ENCODE measurements at places on chromosomes 3 and 15. TPM values are rescaled to one million over a fixed set of nuclear protein-coding genes. Genes with fewer than 3 reads are reported as not detected.

DNA sequence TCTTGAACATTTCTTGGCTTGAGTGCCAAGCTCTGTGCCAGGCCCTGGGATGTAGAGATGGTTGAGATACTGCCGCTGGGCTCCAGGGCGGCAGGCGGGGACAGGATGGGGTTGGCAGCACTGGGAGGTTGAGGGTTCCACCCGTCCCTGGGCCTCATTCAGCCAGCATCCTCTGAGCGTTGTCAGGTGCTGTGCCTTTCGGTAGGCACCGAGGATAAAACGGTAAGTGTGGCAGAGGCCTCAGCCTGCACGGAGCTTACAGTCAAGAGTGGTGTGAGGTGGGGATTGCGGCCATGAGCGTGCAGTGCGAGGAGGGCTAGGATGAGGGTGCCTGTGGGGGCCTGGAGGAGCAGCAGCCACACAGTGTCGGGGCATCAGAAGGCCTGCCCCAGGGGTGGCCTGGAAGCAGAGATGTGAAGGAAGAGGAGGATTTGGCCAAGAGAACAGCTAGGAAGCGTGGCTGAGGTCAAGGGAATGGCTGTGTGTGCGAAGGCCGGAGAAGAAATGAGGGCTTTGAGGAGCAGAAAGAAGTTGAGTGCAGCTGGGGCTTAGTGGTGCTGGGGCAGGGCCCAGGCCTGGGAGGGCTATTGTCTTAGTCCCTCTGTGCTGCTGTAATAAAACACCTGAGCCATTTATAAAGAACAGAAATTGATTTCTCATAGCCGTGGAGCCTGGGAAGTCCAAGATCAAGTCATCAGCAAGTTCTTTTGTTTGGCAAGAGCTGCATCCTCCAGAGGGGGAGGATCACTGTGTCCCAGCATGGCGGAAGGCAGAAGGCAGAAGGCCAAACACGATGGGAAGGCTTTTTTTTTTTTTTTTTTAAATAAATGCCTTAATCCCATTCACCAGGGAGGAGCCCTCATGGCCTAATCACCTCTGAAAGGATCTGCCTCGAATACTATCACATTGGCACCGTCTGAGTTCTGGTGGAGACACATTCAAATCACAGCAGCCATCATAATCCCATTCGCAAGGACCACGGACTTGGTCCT is 22.7 kb downstream of the CORO2B start:
- no peaks in the 10 kb centered on the region for H3K4me1 ChIP-seq
- no peak overlapping the region for H3K4me3 ChIP-seq

GRCh38 chr15:50881121-50882048 is 27.1 kb upstream of the AP4E1 start:
- H3K4me3 ChIP-seq: no peak overlapping the region
- DNase-seq: no peak
- H3K27me3 ChIP-seq: no peaks in the 10 kb centered on the region
- H3K27ac ChIP-seq: peak overlapping the region; percentile 19

- H3K36me3 ChIP-seq: no peaks in the 10 kb centered on the region
- no peak for DNase-seq
- H3K4me1 ChIP-seq: no peaks in the 10 kb centered on the region
- H3K4me3 ChIP-seq: no peak overlapping the region
- no peak overlapping the region for H3K27ac ChIP-seq
Observed at GRCh38 chr3:8253201-8253600, 248.4 kb upstream of the LMCD1 start.

GRCh38 chr15:66714543-66714981 is 12.5 kb downstream of the SMAD6 start:
- H3K36me3 ChIP-seq: no peaks in the 10 kb centered on the region
- peaks cover 30% of the 10 kb centered on the region for H3K4me1 ChIP-seq
- H3K4me3 ChIP-seq: no peak overlapping the region
- no peaks in the 10 kb centered on the region for H3K27me3 ChIP-seq

DNA sequence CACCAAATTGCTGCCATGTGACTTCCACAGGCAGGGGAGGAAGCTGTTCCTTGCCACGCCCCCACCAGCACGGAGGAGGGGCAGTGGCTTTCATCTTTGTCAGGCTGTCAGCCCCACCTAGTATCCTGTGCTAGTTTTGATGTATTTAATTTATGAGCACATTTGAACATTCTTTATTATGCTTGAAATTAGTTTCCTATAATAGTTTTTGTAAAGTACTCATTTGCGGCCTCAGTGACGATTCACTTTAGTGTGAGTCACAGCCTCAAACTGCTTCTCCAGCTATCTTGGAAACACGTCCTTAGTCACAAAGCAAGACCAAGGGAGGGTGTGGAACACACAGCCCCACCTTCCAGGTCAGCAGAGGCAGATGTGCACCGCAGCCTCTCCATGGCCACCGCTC is 239.9 kb upstream of the ATP10A start:
- no peaks in the 10 kb centered on the region for H3K36me3 ChIP-seq
- H3K27me3 ChIP-seq: no peaks in the 10 kb centered on the region
- H3K4me3 ChIP-seq: no peak overlapping the region
- DNase-seq: no peak

DNA sequence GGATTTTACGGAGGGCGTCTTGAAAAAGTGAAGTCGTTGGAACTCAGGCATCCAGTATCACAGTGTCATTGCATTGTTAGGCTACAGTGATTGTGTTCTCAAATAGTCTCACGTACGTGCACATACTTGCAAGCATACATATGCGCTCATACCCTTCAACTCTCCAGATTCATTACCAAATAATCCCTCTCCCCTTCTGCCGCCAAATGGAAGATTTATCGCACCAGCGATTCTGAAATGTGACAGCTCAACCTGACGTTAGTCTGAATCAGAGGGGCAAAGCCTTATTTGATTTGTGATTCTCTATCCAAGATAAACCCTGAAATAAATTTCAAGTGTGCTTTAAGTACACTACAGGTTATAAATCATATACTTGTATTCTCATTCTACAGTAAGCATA is 119.4 kb downstream of the GADL1 start:
- H3K4me3 ChIP-seq: no peak overlapping the region
- H3K4me1 ChIP-seq: no peaks in the 10 kb centered on the region
- H3K36me3 ChIP-seq: no peaks in the 10 kb centered on the region
- no peak overlapping the region for H3K27ac ChIP-seq
- no peak for DNase-seq

- H3K36me3 ChIP-seq: no peaks in the 10 kb centered on the region
- DNase-seq: no peak
- H3K4me3 ChIP-seq: no peak overlapping the region
- no peaks in the 10 kb centered on the region for H3K27me3 ChIP-seq
- H3K4me1 ChIP-seq: no peaks in the 10 kb centered on the region
Observed at GRCh38 chr15:49185473-49185872, 15.4 kb downstream of the GALK2 start.

GRCh38 chr15:80856400-80856799 is 77.2 kb downstream of the CEMIP start:
- no peaks in the 10 kb centered on the region for H3K36me3 ChIP-seq
- H3K27ac ChIP-seq: no peak overlapping the region
- H3K4me1 ChIP-seq: no peaks in the 10 kb centered on the region

- H3K27ac ChIP-seq: peak overlapping the region; percentile 28
- peaks cover 4% of the 10 kb centered on the region for H3K4me1 ChIP-seq
- no peaks in the 10 kb centered on the region for H3K27me3 ChIP-seq
Observed at GRCh38 chr3:52532838-52533622, 627 bp downstream of the NT5DC2 start.

DNA sequence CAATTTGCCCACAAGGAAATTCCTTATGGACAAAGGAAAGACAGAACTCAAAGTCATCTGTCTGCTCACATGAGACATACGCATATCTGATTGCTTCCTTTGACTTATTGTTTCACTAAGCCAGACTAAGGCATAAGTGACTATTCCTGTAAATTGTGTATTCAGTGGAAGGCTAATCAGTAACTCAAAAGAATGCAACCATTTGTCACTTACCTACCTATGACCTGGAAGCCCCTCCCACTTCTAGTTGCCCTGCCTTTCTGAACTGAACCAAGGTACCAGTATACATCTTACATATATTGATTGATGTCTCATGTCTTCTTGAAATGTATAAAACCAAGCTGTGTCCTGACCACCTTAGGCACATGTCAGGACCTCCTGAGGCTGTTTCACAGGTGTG is 53.5 kb upstream of the PROK2 start:
- no peak overlapping the region for H3K27ac ChIP-seq
- no peak for DNase-seq
- H3K27me3 ChIP-seq: no peaks in the 10 kb centered on the region
- no peaks in the 10 kb centered on the region for H3K36me3 ChIP-seq

DNA sequence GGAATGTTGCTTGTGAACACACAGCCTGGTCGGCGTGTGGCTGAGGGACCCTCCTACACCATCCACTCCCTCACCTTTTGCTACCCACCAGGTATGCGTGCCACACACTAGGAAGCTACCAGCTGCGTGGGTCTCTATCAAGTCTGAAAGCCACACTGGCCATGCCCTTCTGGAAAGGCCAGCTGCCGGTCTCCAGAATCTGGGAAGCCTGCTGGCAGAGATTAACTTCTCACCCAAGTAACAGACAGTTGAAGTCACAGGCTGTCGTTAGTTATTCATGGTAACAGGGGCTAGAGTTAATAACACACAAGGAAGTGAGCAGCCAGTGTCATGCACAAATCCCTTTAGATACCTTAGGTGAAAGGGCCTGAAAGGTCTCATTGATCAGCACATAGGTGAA is 48.1 kb downstream of the SUSD5 start:
- no peak overlapping the region for H3K27ac ChIP-seq
- H3K27me3 ChIP-seq: no peaks in the 10 kb centered on the region
- no peaks in the 10 kb centered on the region for H3K4me1 ChIP-seq
- no peaks in the 10 kb centered on the region for H3K36me3 ChIP-seq
- no peak for DNase-seq
- no peak overlapping the region for H3K4me3 ChIP-seq

DNA sequence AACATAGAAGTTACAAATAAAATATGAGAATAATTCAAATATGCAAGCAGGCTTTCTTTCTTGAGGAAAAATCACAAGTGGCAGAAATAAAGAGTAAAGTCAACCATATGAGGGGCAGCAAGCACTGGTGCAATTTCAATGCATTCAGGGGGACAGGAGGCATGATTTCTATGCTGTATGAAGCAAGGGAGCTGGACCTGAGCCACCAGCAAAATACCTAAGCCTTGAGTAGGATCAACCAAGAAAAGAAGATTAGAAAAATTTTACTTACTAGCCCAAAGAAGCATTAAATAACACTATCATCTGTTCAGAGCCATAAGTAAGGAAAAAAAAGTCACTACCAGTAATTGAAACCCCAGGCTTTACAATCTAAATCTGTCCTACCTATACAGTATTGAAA is 6.3 kb downstream of the ADGRG7 start:
- no peaks in the 10 kb centered on the region for H3K36me3 ChIP-seq
- no peak overlapping the region for H3K4me3 ChIP-seq
- DNase-seq: no peak
- H3K27ac ChIP-seq: no peak overlapping the region
- H3K27me3 ChIP-seq: no peaks in the 10 kb centered on the region

DNA sequence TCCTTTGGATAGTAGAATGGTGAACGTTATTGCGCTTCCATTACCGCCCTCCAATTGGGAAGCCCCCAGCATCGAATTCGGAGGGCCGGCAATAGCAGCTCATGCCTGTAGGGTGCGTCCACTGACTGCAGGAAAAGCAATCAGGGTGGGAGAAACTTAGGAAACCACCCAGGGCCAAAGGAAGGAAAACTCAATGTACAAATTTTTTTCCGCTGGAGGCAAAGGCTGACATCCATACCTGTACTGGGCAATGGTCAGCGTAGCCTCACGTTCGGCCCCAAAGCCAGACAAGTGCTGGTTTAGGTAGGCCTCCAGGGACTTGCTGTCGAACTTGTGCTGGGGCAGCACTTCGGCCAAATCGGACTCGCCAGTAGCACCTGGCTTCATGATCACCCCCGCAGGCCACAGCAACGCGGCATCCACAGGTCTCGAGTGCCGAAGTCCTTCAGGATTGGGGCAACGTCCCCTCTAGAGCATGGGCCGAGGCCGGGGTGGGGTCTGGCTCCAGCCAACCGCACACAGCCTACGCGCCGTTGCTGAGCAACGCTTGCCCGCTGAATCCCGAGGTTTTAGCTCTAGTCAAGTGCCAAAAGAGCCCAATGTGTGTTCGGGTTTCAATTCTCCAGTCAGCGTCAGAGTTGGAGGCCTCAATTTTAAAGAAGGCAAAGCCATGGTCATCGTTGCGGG is at the start of gene ACAD11:
TSS of gene ACAD11 (minus strand) at position 445 of the 687 bp plus-strand sequence. CDS start at position 387, 58 bp downstream.
- H3K36me3 ChIP-seq: no peaks in the 10 kb centered on the region
- no peaks in the 10 kb centered on the region for H3K27me3 ChIP-seq
- H3K27ac ChIP-seq: peak within 1 kb of the TSS; percentile 90
- peak within 1 kb of the TSS; percentile 66 for H3K4me3 ChIP-seq
- DNase-seq: peak; percentile 77

- no peaks in the 10 kb centered on the region for H3K27me3 ChIP-seq
- DNase-seq: no peak
- no peak overlapping the region for H3K4me3 ChIP-seq
- H3K27ac ChIP-seq: no peak overlapping the region
Observed at GRCh38 chr3:126777366-126777765, 73.3 kb downstream of the CHCHD6 start.

DNA sequence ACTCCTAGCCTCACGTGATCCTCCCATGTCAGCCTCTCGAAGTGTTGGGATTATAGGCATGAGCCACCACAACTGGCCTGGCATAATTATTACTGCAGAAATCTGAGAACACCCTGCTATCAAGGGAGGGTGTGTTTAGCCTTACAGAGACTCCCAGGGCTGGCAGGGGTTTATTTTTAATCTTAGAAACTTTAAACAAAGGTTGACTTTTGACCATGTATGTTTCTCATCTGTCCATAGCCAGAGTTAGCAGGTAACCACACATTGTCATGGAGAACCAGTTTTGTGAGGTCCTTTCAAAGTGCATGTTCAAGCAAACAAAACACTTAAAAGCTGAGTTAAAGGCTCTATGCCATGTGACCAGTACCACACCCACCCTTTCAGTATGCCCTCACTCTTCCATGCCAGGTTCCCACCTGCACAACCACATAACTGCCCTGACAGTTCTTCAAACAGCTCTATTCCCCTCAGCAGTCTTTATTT is 11.1 kb downstream of the SIAH2 start:
- no peaks in the 10 kb centered on the region for H3K36me3 ChIP-seq
- no peaks in the 10 kb centered on the region for H3K27me3 ChIP-seq

RPUSD2 gene
- 7.5 TPM for total RNA-seq

PIF1 gene
- 6.6 TPM for total RNA-seq

TADA3 gene
- total RNA-seq: 54.6 TPM

Data from Peyer's patch (tissue), 4 donors.